ENCODE measurements at places on chromosomes 4 and X.

DNA sequence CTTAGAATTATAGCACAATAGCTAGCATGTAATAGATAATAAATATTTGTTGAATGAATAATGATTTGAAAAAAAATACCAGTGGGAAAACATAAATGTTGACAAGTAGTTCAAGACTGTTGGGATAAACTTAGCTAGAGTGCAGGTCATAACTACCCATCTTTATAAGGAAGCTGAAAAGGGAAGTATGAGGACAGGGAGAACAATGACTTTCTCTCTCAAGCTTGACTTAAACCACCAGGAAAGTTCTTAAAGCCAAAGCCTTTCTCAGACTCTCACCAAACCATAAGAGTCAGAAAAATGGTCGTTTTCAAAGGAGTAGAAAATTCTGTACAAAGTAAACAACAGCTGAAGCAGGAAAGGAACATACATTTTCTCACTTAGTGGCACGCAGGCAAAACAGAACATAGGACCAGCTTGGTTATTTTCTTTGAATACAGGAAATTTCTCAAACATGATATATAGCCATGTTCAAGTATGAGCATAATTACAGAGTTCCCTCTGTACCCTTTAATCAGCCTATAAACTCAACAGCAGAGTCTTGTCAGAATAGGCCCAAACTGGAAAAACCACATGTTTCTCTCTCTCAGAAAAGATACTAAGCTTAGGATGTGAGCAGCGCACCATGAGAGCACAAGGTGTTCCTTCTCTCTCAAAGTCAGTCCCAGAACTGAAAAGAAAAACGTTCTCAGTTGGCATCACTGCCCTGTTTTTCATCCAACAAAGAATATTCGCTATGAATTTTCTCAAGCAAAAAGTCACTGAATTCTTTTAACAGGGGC, 28.7 kb downstream of the MAPK10 start:
- no peak for DNase-seq

DNA sequence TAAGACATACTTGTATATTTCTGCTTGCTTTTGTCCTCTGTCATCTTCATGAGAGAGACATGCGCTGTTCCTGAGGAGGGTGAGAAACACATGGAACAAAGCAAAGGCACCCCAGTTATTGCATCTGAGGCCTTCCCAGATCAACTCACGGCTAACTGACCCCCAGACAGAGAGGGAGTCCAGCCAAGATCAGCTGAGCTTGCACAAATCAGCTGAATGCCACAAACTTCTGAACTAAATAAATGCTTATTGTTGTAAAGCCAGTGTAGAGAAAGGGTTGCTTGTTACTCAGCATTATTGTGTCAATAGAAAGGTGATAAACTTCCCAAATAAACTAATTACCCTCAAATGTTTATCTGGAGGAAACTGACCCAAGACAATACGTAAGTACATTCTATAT, 163.8 kb downstream of the BTC start:
- DNase-seq = no peak

- no peak for DNase-seq
Observed at GRCh38 chrX:137567682-137568232, 1.8 kb downstream of the ZIC3 start.

DNA sequence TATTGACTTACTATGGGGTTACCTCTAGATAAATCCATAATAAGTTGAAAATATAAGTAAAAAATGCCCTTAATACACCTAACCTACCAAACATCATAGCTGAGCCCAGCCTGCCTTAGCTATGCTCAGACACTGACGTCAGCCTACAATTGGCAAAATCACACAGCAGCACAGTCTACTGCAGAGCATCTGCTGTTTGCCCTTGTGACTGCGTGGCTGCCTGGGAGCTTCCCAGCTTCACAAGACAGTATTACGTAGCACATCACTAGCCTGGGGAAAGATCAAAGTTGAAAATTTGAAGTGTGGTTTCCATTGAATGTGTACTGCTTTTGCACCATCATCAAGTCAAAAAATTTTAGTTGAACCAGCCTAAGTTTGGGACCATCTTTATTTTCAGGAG, 8.8 kb downstream of the HTT-AS start:
- DNase-seq = no peak

DNA sequence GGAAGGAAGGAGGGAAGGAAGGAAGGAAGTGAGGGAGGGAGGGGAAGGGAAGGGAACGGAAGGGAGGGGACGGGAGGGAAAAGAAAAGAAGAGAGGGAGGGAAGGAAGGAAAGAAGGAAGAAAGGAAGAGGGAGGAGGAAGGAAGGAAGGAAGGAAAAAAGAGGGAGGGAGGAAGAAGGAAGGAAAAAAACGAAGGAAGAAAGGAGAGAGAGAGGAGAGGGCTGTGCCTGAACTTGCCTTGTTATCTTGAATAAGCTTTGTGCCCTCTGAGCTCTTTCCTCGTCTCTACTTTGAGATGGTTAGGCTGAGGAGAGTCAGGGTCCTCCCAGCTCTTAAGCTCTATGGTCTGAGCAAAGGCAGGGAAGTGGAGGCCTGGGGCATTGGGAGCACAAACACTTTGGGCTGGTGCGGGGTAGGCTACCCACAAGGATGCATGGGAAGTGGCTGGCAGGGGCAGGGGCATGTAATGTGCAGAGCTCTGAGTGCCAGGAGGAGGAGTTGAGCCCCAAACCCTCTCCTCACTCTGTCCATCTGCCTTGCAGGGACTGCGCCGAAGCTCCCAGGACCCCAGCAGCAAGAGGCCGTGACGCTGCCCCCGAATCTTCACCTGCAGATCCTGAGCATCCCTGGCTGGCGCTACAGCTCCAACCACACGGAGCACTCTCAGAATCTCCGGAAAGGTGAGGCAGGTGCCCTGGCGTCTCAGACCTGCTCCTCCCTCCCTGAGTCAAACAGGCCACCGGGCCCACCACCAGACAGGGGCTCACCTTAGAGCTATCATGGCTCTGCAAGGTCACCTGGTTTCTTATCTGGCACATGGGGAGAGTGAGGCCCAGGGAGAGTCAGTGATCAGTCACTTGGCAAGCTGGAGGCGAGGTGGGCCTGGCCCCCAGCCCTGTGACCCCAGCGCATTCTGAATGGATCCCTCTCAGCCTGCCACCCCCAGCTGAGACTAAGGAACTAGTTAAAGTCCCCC, 26.5 kb upstream of the MRFAP1 start:
- DNase-seq = no peak

DNA sequence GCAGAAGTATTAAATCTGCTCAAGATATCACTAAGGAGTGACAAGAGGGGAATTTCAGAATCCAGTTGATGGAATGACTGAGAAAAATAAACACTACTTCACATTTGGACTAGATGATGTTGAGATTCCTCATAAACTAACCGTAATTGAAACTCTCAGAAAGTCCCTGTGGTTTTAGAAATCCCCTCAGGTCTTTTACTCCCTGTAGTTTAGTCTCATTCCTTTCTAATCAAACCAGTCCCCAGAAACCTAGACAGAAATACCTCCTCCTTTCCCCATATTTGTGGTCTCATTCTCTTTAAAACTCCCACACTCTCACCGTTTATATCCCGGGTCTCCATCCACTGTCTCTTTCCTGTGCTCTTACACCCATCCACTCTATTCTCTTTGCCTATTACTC, 15.0 kb upstream of the TLR1 start:
- DNase-seq = no peak

- DNase-seq = no peak
Observed at GRCh38 chrX:114450911-114451310, 133.0 kb upstream of the HTR2C start.

GRCh38 chrX:76605390-76605789, 177.9 kb downstream of the MAGEE1 start:
- no peak for DNase-seq

DNA sequence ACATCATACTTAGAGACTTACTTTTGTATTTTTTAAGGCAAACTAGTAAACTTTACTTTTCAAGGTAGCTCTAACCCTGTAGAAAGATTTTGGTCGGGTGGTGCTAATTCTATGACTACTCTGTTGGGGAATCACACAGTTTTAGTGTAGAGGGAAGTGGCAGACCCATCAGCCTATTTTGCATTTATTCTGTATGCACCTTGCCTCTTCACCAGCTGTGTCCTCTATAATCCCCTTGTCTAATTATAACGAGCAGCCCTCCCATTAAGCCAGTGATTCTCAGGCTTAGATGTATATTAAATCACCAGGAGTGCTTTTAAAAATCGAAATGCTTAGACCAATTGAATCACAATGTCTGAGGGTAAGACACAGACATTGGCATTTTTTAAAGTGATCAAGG, 78.1 kb downstream of the GALNT7 start:
- no peak for DNase-seq

GRCh38 chrX:71366674-71367256, 608 bp downstream of the TAF1 start:
- no peak for DNase-seq

Measured in HFFc6 (cell line).